ENCODE measurements at places on chromosomes 6 and 20.

- no peak for DNase-seq
- H3K4me1 ChIP-seq: peaks cover 12% of the 10 kb centered on the region
- H3K27ac ChIP-seq: no peak overlapping the region
- H3K36me3 ChIP-seq: no peaks in the 10 kb centered on the region
- no peaks in the 10 kb centered on the region for H3K27me3 ChIP-seq
- no peak overlapping the region for H3K4me3 ChIP-seq
Measured at GRCh38 chr6:143607168-143607567, 70.6 kb upstream of the PHACTR2 start.

DNA sequence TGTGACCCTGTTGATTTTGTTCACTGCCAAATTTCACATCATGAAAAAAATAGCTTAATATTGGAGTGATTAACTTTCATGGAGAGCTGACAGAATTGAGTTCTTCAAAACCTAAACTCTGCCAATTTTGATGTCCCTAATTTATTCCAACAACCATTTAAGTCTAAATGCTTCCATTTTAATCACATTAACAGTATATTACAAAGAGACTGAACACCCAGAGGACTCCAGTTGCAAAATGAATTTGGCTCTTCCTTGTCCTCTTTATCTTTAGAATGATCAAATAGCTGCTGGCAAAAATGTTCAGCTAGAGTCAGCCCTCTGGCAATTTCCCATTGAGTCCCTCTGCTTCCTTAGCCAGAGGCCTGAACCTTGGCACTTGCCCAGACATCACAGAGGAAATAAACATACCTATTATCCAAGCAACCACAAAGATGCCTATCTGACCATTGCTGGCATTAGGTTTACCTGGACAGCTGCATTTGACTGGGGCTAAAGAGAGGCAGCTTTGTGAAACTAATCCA, 299.0 kb upstream of the STXBP5 start:
- no peak for DNase-seq
- no peaks in the 10 kb centered on the region for H3K4me1 ChIP-seq
- no peak overlapping the region for H3K27ac ChIP-seq
- no peaks in the 10 kb centered on the region for H3K27me3 ChIP-seq

- no peak for DNase-seq
- H3K27me3 ChIP-seq: peaks cover 2% of the 10 kb centered on the region
- H3K4me3 ChIP-seq: no peak overlapping the region
- H3K4me1 ChIP-seq: peaks cover 12% of the 10 kb centered on the region
- peaks cover 2% of the 10 kb centered on the region for H3K36me3 ChIP-seq
Measured at GRCh38 chr20:43781215-43781614, 54.4 kb upstream of the GTSF1L start.

GRCh38 chr6:33169291-33170175, 22.7 kb downstream of the COL11A2 start:
- H3K27me3 ChIP-seq: no peaks in the 10 kb centered on the region
- H3K4me3 ChIP-seq: no peak overlapping the region
- DNase-seq: no peak
- no peaks in the 10 kb centered on the region for H3K36me3 ChIP-seq

Measured in activated T-helper 1 cell treated with anti-CD3 and anti-CD28 coated beads, Interleukin-12 subunit alpha, Interleukin-12 subunit beta, Interleukin-2, Interleukin-4 antibody, amounts not matched to agents 30 ng/mL and 10 ng/mL and 1 ng/mL, durations not matched to agents 14 hours and 24 hours and 36 hours (primary cell).